ENCODE measurements at places on chromosomes 2 and 18. TPM values are rescaled to one million over a fixed set of nuclear protein-coding genes. Genes with fewer than 3 reads are reported as not detected.
A peak's percentile ranks its signal among the peaks of the same experiment; 100 is the strongest.

DPP4 gene
- 5.1 TPM for total RNA-seq

MC2R gene
- not detected for total RNA-seq

CREG2 gene
- not detected for total RNA-seq

CHRNA1 gene
- not detected for total RNA-seq

HOXD13 gene
- total RNA-seq = not detected

GRCh38 chr2:46230115-46230571, 67.1 kb upstream of the EPAS1 start:
- no peak for DNase-seq

DNA sequence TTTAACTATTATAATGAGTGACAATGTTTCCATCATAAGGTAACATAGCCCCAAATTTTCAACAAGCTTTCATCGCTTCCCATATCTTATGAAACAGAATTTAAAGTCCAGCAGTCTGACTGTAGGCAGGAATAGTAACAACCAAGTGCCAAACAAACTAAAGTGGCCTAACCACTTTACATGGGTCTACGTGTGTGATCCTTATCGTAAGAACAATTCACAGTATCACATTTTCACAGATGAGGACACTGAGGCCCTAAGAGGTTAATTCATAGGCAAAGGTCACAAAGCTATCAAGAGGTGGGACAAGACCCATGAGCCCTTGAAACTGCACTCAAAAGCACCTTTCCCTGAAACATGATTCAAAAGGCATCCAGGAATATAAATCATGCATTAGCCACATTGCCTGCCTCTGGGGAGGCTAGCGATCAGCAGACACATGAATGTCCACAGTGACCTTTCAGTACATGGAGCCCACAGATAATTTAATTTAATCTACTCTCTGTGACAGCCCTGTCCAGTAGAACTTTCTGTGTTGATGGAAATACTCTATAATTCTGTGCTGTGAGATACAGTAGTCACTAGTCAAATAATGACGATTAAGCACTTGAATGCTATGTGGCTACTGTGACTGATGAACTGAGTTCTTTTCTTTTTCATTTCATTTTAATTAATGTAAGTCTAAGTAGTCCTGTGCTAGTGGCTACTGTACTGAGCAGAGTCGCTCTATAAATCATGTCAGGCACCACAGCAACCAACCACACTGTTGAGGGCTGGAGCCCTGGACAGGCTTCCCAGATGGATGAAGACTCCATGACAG, 30.3 kb downstream of the KIDINS220 start:
- no peak for DNase-seq

- DNase-seq = no peak
Observed at GRCh38 chr2:241632478-241633325, 4.3 kb downstream of the THAP4 start.

- DNase-seq = no peak
Observed at GRCh38 chr2:70011786-70012185, 50.4 kb upstream of the ASPRV1 start.

GRCh38 chr2:219434468-219434717, 250 bp upstream of the SPEG start:
- no peak for DNase-seq

GRCh38 chr2:45315861-45316260, 295.2 kb downstream of the SRBD1 start:
- DNase-seq = peak; percentile 29

DNA sequence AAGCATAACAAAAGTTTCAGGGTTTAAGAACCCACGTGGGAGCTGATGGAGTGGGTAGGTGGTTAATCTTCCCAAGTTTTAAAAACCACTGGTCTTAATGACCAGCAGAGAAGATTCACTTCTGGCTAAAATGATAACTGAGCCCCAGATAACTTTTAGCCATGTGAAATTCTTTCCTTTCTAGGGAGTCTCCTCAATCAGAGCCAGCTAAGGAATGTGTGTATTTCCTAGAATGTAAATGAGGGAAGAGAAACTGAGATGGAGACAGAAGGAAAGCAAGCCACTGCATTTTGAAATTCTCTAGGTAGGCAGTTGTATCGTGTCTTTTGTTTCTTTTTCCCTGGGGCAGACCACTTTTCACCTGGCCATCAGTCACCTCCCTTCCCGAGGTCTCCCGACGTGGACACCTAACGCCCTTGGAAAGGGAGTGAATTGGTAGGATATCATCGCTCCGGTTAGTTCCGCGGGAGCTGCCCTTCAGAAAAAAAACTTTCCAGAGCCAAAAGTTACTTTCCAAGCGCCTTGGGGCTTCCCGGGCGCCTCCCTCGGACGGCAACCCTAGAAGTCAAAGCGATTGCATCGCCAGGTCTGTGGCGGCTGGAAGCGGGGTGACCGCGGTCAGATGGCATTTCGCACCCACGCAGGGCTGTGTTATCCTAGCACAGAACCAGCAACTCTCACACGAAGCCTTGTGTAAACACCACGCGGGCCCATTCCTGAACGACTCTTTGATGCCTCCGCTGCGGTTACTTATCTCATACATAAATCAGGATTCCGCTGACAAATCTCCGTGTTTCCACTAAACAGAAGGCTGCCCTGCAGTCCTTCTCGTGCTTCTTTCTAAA, 1.3 kb downstream of the COLEC12 start:
- peak; percentile 42 for DNase-seq

DNA sequence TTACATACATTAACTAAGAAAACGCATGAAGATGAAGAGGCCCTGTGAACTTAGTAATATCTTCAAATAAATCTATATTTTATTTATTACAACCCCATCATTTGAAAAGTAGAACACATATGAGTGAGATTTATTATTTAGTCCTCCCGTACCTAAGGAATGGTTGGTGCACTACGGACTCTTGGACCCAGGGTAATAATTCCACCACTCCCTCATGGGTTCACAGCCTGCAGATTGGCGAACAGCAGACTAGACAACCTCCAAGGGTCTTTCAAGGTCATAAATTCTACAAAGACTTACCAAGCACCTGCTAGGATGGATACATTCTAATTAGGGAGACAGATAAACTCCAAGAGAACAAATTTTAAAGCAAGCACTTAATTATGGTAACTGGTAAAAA, 51.6 kb downstream of the GALNT14 start:
- DNase-seq = no peak

- DNase-seq = no peak
Observed at GRCh38 chr2:240109386-240109785, 26.7 kb downstream of the COPS9 start.

DNA sequence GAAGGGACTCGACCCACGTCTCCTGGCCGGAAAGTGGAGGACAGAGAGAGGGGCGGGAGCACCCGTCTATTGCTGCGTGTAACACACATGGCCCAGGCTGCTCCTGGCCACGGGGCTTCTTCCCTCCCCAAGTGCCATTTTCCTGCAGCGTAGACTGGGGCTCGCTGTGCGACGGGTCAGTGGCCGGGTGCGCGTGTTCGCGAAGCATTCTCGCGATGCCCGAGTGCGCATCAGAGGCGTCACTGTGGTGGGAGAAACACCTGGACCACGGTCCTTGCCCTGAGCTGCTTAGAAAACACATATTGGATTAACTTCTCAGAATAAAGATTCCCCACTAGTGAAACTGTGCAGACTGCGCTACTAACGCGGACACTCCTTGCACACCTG, 200.8 kb downstream of the EIPR1 start:
- DNase-seq = no peak

DNA sequence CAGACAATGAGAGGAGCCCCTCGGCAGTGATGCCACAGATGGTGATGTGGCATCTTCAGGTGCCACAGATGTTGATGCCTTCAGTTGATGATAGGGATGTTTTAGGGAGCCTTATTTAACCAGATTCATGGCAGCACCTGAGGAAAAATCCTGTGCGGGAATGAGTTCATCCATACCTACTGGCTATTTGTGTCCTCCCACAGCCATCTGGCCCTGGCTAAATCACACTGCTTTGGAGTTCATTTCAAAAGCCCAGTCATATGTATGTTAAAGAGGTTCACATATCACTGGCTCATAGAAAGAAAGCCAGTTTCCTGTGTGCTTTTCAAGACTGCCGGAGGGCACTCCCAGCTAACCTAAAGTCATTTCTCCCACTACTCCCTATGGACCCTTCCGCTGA, 131.3 kb downstream of the MCFD2 start:
- DNase-seq = no peak

DNA sequence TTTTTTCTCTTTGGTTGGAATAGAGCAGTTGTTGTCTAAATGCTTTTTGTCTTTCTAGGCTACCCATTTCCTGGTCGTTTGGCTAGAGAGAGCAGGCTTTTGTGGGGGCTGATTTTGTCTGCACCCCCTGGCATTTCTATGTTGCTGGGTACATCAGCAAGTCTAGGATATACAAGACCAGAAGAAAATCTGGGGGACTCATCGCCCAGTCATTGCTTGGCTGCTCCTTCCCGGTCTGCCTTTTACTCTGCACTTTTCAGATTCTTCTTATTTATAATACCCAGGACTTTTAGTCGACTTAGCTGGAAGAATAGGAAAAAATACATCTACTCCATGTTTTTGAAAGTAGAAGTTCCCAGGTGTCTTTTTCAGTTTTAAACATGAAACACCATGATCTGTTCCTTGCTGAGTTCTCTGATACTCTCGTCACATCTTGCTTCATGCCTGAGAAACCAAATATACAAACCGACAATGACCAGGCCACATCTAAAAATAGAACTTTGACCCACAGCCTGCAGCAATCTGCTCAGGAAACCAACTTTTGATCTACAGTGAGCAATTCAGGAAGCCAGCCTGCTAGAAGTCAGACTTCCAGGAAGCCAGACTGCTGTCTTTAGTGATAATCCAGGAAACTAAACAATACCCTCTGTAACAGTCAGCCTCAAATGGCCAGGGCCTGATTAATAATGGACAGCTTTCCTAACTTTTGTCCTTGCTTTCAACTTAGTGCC, 163.8 kb upstream of the MEX3C start:
- no peak for DNase-seq

DNA sequence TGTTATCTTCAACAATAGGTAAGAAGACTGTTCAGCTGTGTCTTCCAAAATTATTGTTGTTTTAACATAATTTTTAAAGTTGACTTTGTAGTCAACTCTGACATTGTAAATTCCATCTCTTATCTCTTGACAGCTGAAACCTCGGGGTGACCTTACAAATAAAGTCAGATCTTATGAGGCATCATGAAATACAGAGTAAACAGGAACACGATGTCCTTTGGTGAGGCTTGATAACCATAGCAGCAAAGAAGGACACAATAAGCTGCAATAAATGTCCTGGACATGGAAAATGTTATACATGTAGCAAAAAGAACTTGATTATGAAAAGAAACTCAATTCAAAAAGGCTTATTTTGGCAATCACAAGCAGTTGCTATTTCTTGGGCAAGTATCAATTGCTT, 618.9 kb upstream of the SLC39A10 start:
- DNase-seq = no peak

Measured in uterus (tissue), 4 donors.